ENCODE measurements at places on chromosomes 1 and 21. TPM values are rescaled to one million over a fixed set of nuclear protein-coding genes. Genes with fewer than 3 reads are reported as not detected.

Gene ZNF648
- total RNA-seq, result not detected

DNA sequence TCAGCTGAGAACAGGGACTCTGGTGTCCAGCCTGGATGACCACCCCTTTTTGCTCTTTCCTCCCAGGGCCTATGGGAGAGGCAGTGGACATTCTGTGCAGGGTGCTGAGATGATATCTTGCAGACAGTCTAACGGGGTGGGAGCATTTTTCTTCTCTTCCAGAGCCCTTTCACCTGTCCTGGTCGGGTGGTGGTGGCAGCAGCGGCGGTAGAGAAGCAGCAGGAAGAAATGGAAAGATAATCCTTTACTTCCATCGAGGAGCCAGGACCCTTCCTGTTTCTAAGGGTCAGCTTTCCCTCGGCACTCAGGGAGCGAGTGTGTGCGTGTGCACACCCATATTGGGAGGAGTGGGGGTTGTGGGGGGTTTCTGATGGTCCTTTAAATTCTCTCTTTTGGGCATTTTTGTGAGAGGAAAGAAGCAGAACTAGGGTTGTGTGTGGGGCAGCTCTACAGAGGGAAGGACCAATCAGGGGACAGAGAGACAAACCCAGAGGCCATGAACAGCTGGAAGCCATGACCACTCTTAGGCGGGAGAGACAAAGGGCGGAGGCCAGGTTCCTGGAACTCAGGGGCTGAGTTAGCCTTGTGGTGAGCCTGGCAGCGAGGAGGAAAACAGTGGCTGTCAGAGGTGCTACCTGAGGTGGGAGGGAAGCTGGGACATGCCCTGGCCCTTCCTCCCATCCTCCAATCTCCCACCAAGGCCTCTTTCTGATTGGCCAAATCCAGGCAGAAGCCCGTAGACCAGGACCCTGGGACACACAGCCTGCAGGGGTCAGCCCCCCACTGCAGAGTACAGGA, 31.2 kb upstream of the CSF3R start:
- no peak overlapping the region for H3K27ac ChIP-seq
- no peak overlapping the region for H3K4me3 ChIP-seq
- no peak for DNase-seq
- H3K27me3 ChIP-seq, result no peaks in the 10 kb centered on the region
- no peaks in the 10 kb centered on the region for H3K4me1 ChIP-seq
- H3K36me3 ChIP-seq, result no peaks in the 10 kb centered on the region

Gene SMAP2
- total RNA-seq, result 390 TPM

DNA sequence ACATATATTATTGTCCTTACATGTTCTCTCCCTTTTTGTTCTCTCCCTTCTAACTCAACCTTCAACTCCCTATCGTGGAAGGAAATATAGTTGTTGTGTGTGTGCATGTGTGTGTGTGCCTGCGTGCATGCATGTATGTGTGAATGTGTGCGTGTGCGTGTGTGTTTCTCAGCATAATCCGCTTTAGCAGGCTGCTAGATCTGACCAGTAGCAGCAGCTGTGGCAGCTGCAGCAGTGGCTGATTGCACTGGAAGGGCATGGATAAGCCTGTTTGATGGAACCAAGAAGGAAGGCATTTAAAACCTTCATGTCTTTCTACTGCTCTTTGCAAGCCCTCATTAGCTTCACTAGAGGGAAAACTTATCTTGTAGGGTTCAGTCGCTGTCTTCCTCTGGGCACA, 65.6 kb upstream of the IRF2BP2 start:
- H3K27ac ChIP-seq, result peak overlapping the region; percentile 31
- H3K4me3 ChIP-seq, result no peak overlapping the region
- DNase-seq, result no peak
- H3K4me1 ChIP-seq, result peaks cover 11% of the 10 kb centered on the region

GRCh38 chr1:155208541-155209311, at the start of gene MTX1:
Gene MTX1, plus strand, starts transcription at chr1:155208695. Its CDS starts 110 bp downstream, at chr1:155208805.
- H3K36me3 ChIP-seq, result peaks cover 1% of the 10 kb centered on the region
- H3K4me1 ChIP-seq, result peaks cover 29% of the 10 kb centered on the region
- peak; percentile 89 for DNase-seq
- H3K27me3 ChIP-seq, result no peaks in the 10 kb centered on the region
- H3K4me3 ChIP-seq, result peak within 1 kb of the TSS; percentile 88

GRCh38 chr1:12636098-12636950, 7.6 kb upstream of the AADACL4 start:
- no peak overlapping the region for H3K27ac ChIP-seq
- peaks cover under 1% of the 10 kb centered on the region for H3K4me1 ChIP-seq
- H3K27me3 ChIP-seq, result no peaks in the 10 kb centered on the region
- H3K4me3 ChIP-seq, result no peak overlapping the region

Gene DNAJC28
- total RNA-seq, result 0.17 TPM

- no peak overlapping the region for H3K27ac ChIP-seq
- no peaks in the 10 kb centered on the region for H3K27me3 ChIP-seq
- H3K36me3 ChIP-seq, result no peaks in the 10 kb centered on the region
- no peak for DNase-seq
- no peak overlapping the region for H3K4me3 ChIP-seq
These were observed 201.6 kb downstream of the PBX1 start for GRCh38 chr1:164760569-164760968.

- no peaks in the 10 kb centered on the region for H3K36me3 ChIP-seq
- H3K27ac ChIP-seq, result no peak overlapping the region
- DNase-seq, result no peak
- no peaks in the 10 kb centered on the region for H3K27me3 ChIP-seq
These were observed 110.5 kb upstream of the UBE2U start for GRCh38 chr1:64092851-64093371.

Gene LINGO4
- total RNA-seq, result 0.07 TPM

Gene ANGPTL7
- not detected for total RNA-seq

- H3K36me3 ChIP-seq, result no peaks in the 10 kb centered on the region
- DNase-seq, result no peak
- no peaks in the 10 kb centered on the region for H3K4me1 ChIP-seq
- peaks cover 13% of the 10 kb centered on the region for H3K27me3 ChIP-seq
These were observed 121.0 kb upstream of the TSPAN2 start for GRCh38 chr1:115210302-115210711.

DNA sequence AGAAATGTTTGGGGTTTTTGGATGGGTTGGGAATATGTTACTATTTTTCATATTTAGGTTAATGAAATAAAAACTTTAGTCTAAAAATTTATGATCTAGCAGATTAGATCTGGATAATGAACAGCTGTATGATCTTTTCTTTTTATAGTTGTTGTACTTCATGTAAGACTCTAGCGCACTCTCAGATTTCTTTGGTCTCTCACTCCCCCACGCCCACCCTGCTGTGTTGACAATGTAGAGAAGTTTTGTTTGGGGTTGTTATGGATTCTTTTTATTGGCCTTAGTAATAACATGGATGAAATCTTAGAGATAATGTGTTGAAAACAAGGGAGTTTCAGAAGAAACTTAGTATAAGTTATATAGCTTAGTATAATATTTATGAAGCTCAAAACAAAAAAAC, 5.5 kb downstream of the KLF18 start:
- no peaks in the 10 kb centered on the region for H3K36me3 ChIP-seq
- no peak overlapping the region for H3K4me3 ChIP-seq
- H3K27me3 ChIP-seq, result peaks cover 3% of the 10 kb centered on the region
- DNase-seq, result no peak
- H3K4me1 ChIP-seq, result no peaks in the 10 kb centered on the region
- no peak overlapping the region for H3K27ac ChIP-seq

DNA sequence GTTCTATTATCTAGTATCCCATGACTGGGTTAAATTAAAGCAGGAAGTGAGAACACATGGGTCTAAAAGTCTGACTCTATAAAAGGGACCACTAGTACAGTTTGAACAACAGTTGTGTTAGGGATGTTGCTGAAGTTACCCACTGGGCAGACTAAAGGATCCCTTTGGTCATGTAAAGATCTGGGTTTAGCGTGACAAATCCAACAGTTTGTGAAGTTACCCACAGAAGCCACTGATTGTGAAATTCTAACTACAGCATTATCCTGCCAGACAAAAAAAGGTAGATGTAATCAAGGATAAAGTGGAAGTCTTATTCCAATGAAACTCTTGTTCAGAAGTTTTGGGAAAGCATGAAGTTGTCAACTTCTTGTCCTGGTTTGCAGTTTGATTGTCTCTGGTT, 5.7 kb downstream of the QSOX1 start:
- DNase-seq, result no peak
- no peak overlapping the region for H3K4me3 ChIP-seq
- H3K4me1 ChIP-seq, result peaks cover 20% of the 10 kb centered on the region
- H3K27ac ChIP-seq, result no peak overlapping the region
- no peaks in the 10 kb centered on the region for H3K27me3 ChIP-seq

DNA sequence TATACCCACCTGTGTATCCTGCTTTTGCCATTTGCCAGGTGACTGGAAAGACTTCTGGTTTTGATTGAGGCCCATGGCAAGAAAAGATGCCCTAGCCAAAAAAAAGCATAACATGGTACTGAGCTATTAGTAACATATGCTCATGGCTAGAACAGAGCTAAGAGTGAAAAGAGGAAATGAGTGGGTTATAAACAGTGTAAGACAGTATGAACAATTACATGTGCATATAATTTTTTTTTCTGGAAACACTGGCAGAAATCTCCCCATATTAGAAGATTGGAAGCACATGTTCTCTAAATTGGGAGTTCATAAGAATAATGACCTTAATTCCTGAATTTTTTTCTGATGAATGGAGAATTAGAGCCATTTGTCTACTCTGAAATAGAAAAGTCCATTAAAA, 41.2 kb upstream of the PDC start:
- no peaks in the 10 kb centered on the region for H3K27me3 ChIP-seq
- peaks cover 5% of the 10 kb centered on the region for H3K36me3 ChIP-seq
- H3K4me1 ChIP-seq, result no peaks in the 10 kb centered on the region
- no peak overlapping the region for H3K27ac ChIP-seq
- H3K4me3 ChIP-seq, result no peak overlapping the region

Gene NPL
- total RNA-seq, result 5.9 TPM

GRCh38 chr1:101697072-101697471, 299.7 kb downstream of the OLFM3 start:
- peaks cover 2% of the 10 kb centered on the region for H3K27me3 ChIP-seq
- no peak overlapping the region for H3K27ac ChIP-seq
- DNase-seq, result no peak
- H3K4me3 ChIP-seq, result no peak overlapping the region

GRCh38 chr1:53725238-53725689, 13.7 kb downstream of the GLIS1 start:
- H3K4me3 ChIP-seq, result no peak overlapping the region
- no peaks in the 10 kb centered on the region for H3K4me1 ChIP-seq
- H3K36me3 ChIP-seq, result no peaks in the 10 kb centered on the region
- H3K27me3 ChIP-seq, result peaks cover 2% of the 10 kb centered on the region

Gene LCK
- 156 TPM for total RNA-seq

GRCh38 chr21:44329086-44329889, 9.9 kb downstream of the CFAP410 start:
- H3K27me3 ChIP-seq, result no peaks in the 10 kb centered on the region
- no peaks in the 10 kb centered on the region for H3K4me1 ChIP-seq
- no peaks in the 10 kb centered on the region for H3K36me3 ChIP-seq
- peak overlapping the region; percentile 41 for H3K27ac ChIP-seq
- DNase-seq, result no peak

DNA sequence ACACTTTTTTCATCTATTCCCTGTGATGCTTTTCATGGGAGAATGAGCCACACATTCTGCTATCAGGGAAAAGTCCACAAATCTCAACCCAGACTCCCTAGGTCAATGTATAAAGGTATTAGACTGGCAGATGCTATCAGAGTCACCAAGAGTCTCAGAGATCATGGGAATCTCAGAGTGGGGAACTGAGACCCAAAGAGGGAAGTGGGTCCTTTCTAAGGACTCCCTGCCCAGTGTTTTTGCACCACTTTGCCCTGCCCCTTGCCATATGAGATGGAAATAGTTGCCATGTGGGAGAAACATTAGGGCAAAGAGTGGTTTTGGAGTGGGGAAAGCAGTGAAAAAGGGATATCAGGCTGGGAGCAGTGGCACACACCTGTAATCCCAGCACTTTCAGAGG, 19.1 kb upstream of the AZIN2 start:
- DNase-seq, result no peak
- H3K36me3 ChIP-seq, result peaks cover 11% of the 10 kb centered on the region
- no peak overlapping the region for H3K27ac ChIP-seq
- no peaks in the 10 kb centered on the region for H3K4me1 ChIP-seq
- no peak overlapping the region for H3K4me3 ChIP-seq
- H3K27me3 ChIP-seq, result no peaks in the 10 kb centered on the region

- no peak overlapping the region for H3K27ac ChIP-seq
- H3K27me3 ChIP-seq, result no peaks in the 10 kb centered on the region
- peaks cover 4% of the 10 kb centered on the region for H3K4me1 ChIP-seq
- no peak overlapping the region for H3K4me3 ChIP-seq
- DNase-seq, result no peak
- no peaks in the 10 kb centered on the region for H3K36me3 ChIP-seq
These were observed 264.6 kb upstream of the RAB4A start for GRCh38 chr1:229006121-229006870.

DNA sequence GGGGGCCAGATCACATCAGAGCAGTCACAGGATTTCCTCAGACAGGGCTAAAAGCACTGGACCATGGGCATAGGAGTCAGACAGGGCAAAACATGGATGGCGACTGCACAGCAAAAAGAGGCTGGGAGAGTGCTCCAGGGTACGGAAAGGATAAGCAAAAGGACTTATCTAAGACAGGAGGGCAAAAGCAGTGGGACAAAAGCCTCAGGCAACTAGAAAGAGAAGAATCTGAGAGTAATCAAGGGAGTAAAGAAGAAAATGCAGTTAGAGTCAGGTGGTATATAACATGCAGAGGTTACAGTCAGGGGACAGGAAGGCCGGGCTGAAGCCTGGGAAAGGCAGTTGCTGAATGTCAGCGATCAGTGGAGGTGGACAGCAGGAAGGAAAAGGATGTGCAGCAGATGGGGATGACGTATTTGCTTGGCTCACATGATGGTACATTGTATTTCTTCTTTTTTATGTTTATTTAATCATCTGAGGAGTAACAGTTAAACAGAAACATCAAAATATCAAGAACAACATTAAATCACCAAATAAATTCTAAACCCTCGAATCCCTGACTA, 63.1 kb upstream of the CNN3 start:
- DNase-seq, result no peak
- no peaks in the 10 kb centered on the region for H3K27me3 ChIP-seq
- no peaks in the 10 kb centered on the region for H3K36me3 ChIP-seq
- no peak overlapping the region for H3K27ac ChIP-seq

GRCh38 chr21:17428484-17428869, 84.4 kb upstream of the CXADR start:
- DNase-seq, result no peak
- no peak overlapping the region for H3K27ac ChIP-seq
- H3K36me3 ChIP-seq, result no peaks in the 10 kb centered on the region
- no peak overlapping the region for H3K4me3 ChIP-seq

Gene OR6N1
- not detected for total RNA-seq

Gene ATP6V1G3
- total RNA-seq, result not detected

- no peaks in the 10 kb centered on the region for H3K27me3 ChIP-seq
- no peak overlapping the region for H3K4me3 ChIP-seq
- H3K27ac ChIP-seq, result no peak overlapping the region
- H3K36me3 ChIP-seq, result peaks cover 1% of the 10 kb centered on the region
These were observed 136.6 kb upstream of the GFI1 start for GRCh38 chr1:92623187-92623778.

GRCh38 chr1:77834771-77835334, 53.6 kb upstream of the NEXN start:
- H3K27me3 ChIP-seq, result no peaks in the 10 kb centered on the region
- H3K36me3 ChIP-seq, result peaks cover 6% of the 10 kb centered on the region
- H3K4me3 ChIP-seq, result no peak overlapping the region
- no peak overlapping the region for H3K27ac ChIP-seq
- H3K4me1 ChIP-seq, result no peaks in the 10 kb centered on the region

All from activated naive CD4-positive, alpha-beta T cell treated with anti-CD3 and anti-CD28 coated beads for 36 hours (primary cell).